ENCODE measurements at places on chromosomes 1 and 21.

DNA sequence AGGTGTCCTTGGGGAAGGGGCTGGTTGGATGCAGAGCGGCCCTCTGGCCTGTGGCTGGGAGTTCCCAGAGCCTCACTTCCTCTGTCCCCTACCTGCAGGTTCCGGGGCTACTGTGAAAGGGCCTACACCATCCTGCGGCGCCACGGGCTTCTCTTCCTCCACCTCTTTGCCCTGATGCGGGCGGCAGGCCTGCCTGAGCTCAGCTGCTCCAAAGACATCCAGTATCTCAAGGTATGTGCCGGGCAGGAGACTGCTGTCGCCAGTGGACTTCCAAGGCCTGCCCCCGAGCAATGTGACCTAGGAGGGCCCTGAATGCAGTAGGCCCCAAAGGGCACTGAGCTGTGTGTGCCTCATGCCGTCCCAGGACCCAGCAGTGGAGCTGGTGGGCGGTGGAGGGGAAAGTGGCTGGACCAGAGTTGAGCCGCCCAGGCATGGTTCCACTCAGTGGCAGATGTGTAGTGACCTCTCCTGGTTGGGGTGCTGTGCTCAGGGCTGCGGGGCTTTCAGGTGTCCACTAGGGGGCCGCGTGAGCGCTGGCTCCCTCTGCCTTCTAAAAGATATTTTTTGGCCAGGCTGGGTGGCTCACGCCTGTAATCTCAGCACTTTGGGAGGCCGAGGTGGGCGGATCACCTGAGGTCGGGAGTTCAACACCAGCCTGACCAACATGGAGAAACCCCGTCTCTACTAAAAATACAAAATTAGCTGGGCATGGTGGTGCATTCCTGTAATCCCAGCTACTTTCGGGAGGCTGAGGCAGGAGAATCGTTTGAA lies 73.4 kb downstream of the PIK3CD start:
- peak; percentile 13 for DNase-seq

GRCh38 chr1:11907275-11908094 lies 18.7 kb downstream of the KIAA2013 start:
- peak; percentile 54 for DNase-seq

DNA sequence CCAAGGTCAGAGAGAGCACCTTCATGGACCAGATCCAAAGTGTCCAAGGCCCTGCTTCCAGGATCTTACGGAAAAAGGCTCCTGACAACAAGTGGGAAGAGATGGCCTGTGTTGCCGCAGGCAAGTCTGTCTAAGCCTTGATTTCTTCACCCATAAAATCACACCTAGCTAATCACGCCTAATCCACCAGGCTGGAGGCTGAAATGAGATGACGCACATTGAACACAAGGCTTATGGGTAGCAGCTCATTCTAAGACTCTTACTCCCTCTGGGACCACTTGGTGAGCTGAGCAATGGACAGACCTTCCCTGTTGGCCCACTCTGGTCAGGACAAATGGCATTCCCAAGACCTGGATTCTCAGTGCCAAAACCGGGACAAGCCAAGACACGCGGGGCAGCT lies 38.2 kb downstream of the GRIK3 start:
- no peak for DNase-seq

DNA sequence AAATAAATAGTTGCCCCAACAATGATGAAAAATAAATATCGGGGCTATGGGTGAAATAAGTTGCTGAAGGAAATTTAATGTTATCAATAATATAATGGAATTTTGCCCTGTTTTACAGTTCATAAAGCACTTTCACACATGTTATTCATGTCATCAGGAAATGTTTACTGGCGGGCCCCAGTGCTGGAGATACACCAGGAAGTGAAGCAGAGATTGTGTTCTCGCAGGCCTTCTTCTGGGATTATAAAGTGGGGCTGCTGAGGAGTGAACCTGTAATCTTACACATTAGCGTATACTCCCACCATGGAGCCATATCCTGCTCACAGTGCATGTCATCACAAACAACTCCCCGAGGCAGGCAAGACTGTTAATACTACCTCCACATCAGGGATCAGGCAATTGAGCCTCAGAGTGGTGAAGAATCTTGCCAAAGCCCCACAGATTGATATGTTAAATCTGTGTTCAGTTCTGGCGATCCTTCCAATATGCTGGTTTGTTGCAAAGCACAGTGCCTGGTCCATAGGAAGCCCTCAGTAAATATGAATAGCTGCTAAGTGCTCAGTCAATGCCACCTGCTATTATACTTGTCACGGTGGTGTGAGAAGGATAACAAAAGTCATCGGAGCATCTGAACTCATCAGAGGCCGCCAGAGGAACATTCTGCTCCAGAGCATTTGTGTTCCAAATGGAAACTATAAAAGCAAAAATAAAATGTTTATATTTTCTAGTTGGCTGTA lies 104.4 kb upstream of the UBE2U start:
- DNase-seq, result no peak

DNA sequence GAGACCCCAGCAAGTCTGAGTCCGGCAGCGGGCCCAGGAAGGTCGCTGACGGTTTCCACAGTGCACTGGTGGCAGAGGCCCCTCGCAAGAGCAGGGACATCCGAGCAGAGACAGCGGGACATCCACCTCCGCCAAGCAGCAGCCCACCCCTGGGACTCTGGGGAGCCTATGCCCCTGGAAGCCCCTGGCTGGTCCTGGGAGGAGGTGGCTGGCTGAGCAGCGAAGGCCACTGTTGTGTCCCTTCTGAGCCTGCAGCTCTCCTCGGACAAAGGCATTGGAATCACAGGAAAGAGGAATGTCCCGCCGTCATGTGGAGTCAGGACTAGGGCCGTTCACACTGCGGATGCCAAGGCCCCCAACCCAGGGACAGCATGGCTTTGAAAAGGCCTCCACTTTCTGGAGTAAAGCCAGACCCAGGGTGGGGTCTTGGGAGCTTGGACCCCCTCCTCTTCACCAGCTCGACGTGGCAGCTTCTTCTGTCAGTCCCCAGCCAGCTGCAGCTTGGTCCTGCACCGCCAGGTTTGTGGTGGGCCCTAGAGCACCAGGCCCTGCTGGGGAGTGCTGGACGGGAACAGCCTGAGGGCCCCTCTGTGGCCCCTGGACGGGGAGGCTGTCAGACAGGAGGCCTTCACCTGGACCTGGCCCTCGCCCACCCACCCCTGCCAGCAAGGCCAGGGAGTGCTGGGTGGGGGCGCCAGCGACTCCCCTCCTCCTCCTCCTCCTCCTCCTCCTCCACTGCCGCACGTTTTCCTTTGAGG lies 1.4 kb downstream of the MEGF6 start:
- no peak for DNase-seq

GRCh38 chr1:147837964-147838292 lies 64.7 kb upstream of the GJA8 start:
- DNase-seq, result no peak

DNA sequence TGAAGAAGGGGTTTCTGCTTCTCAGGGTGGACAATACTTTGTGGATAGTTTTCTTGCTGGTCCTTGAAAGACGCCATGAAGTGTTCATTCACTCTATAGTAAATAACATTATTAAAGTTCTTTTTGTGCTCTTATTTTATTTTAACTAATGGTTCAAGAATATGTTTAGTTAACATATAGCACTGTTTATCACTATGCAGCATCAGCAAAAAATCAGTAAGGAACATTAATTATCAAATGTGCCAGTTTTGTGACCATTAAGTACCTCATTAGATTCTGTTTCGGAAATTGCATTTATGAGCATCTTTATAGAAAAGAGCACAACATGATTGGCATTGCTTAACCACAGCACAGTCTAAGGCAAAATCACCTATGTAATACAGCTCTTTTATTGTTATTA lies 385.6 kb downstream of the LMO4 start:
- no peak for DNase-seq

DNA sequence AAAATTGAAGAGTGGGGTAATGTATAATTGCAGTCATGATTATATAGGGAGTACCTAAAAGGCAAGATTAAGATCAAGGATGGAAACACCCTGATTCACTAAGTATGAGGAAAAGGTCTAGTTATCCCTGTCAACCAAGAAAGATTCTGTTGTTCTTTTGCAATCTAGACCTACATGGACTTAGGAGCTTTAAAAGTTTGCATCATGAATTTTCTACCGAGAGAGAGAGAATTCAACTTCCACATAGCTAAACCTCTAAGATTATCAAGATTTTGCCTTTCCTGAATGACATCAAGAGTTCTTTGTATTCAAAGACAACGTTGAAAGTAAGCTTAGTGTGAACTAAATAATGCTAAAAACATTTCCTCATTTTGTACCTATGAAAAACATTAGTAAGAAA lies 78.8 kb upstream of the RBM34 start:
- no peak for DNase-seq

DNA sequence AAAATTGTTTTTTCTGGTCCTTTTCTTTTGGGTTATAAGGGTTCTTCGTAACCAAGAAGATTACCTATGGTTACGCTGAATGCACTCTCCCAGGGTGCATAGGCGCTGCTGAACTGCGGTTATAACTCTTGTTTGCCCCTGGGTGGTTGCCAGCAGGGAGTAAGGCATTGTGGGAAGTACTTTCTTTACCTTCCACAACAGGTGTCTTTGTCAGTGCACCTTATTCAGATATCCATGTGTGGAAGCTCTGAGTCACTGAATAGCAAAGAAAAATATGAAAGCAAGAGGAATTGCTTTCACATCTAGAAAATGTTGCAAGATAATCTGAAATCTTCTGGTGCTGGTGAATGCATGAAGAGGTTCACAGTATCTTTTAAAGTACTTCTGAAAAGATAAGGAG lies 124.4 kb upstream of the CACYBP start:
- DNase-seq, result no peak

DNA sequence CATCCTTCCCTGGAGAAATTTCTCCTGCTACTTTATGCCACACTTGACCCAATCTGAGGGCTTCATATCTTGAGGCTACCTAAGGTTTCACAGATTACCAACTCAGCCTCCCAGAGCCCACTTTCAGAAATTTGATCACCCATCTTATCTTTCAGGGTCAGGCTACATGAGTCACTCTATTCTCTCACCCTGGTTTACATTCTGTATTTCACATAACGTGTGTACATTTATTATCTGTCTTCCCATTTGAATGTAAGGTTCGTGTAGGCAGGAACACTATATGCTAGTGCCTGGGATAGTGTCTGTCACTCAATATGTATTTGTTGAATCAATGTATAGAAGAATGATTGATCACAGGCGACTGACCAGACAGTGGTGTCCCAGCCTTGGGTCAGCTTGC lies 124.8 kb downstream of the UBE2U start:
- DNase-seq, result no peak

DNA sequence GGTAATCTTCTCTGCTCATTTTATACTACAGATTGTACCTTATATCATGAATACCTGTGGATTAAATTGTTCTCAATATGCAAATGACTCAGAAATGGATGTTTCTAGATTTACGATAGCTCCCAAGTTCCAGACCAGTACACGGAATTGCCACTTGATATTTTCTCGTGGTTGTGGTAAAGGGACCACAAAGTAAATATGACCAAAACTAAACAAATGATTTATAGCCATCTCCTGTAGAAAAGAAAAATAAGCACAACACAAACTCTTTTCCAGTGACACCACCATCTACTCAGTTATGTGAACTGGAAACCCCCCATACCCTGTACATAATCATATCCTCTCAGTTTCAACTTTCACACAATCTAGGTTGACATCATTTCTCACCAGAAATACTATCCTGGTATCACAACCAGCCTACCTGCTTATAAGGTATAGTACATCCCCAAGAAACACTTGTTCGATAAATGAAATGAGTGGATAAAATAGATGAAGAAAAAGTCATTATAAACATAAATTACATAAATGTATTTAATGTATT lies 172.3 kb downstream of the ADGRL4 start:
- DNase-seq, result no peak

DNA sequence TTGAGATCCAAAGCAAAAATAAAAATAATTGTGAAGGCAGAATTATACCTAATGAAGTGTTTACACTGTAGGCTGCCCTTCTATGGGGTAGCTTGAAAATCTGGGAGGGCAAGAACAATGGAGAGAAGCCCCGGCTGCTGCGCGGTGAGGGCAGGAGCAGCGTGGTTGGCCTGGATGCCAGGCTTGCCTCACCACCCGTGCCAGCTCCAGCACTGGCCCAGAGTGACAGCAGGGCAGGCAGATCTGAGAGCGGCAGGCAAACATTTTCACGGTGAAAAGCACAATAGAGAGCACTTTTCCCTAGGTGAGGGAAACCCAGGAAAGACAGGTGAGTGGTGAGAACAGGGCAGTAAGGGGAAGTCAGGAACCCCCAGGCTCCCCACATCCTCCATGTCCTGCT lies 1.4 kb downstream of the PROK1 start:
- DNase-seq, result no peak

DNA sequence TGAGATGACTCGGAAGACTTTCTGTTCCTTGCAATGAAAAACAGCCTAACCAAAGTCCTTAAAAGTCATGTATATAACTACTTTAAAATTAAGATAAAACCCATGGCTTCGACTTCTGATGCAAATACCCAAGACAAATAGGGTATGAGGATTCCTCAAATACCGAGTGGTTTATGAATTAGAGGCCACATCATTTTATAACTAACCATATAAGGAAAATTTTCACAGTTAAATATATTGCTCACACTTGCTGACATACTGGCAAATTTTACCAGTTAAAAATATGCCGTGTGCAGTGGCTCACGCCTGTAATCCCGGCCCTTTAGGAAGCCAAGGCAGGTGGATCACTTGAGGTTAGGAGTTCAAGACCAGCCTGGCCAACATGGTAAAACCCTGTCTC lies 5.4 kb downstream of the RERE start:
- no peak for DNase-seq

GRCh38 chr1:8077120-8077573 lies 51.0 kb upstream of the ERRFI1 start:
- no peak for DNase-seq

DNA sequence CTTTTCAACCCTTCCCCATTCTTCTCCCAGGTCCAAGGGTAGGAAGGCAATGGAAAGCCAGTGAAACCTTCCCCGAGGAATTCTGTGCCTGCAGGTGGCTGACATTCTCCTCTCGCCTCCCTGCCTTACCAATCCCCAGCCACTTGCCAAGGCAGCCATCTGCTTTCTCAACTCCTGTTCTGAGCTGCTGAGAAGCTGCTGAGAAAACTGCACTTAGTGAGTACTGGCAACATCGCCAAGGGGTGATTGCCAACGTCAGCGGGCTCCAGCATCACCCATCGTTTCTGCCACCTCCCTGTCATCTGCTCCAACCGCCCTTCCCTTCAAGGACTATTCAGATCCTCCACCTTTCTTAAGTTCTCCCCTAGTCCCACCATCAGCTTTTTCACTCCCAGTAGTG lies 106.0 kb downstream of the PTPRU start:
- DNase-seq, result no peak

DNA sequence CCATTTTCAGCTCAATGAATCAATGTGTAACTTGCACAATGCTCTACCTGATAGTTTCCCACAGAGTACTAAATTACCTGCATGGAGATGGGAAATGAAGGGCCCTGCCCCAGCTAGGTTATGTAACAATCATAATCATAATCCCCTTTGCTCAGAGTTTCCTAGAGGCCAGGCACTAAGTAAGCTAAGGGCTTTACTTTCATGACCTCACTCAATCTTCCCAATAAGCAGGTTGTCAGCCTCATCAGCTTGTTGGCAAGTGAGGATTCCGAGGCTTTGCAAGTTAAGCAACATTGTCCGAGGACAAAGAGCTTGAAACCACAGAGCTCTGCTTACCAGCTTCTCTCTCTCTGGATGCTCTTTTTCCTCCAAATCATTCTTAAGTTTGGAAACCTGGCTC lies 64.1 kb upstream of the NTPCR start:
- no peak for DNase-seq

Measured in GOT3 (cell line).